Stimulated activated CD4-positive, alpha-beta T cell treated with anti-CD3 and anti-CD28 coated beads, TNF-alpha, amount 100 ng/mL, for 1 hour (primary cell): ENCODE measurements at places on chromosomes 5 and 9.

DNA sequence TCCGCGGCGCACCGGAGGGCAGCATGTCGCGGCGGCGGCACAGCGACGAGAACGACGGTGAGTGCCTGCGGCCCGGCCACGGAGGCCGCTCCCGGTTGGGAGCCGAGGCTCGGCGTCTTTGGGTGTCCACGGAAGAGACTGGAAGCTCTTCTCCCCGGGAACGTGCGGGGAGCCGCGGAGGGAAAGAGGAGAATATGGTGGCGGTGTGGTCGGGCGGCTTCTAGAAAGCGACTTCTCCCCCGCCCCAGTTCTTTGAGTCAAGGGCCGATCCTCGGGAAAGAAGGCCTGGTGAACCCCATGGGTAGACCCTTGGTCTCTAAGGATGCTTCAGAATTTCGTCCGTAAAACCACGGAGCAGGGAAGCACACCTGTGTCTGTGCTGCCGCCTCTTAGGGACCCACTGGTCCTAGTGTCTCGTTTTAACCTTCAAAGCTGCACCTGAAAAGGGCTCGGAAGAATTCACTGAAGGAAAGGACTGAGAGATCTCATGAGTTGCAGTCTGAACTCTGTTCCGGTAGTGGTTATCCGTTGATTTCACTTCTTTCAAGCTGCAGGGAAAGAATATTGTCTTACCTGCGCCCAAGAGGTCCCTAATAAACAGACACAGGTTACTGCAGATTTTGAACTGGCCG, 354 bp downstream of the NCBP1 start:
- DNase-seq: no peak

DNA sequence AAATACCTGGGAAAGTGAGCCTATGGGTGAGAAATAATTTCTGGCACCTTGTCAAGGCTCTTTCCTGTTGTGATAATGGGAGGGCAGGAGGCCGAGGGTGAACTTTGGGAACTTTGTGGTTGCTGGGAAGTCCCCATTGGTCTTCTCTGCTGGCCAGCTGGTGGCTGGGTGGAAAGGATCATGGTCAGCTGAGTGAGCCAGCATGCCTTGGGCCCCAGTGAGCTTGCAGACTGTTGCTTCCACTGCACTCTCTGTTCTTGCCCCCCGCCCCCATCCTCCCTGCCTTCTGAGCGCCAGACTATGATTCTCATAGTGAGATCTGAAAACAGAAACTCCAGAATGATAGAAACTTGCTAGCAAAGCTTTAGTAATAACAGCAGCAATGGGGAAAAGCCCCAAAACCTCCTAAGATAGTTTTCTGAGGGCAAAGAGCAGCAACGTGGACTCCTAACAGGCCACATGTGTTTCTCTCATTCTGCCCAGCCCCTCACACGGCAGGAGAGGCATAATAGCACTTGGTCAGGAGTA, 139.2 kb upstream of the SMARCA2 start:
- no peak for DNase-seq

- no peak for DNase-seq
Measured at GRCh38 chr5:140114341-140115185, 654 bp downstream of the PURA start.

GRCh38 chr5:122101636-122102285, 23.7 kb upstream of the LOX start:
- no peak for DNase-seq

DNA sequence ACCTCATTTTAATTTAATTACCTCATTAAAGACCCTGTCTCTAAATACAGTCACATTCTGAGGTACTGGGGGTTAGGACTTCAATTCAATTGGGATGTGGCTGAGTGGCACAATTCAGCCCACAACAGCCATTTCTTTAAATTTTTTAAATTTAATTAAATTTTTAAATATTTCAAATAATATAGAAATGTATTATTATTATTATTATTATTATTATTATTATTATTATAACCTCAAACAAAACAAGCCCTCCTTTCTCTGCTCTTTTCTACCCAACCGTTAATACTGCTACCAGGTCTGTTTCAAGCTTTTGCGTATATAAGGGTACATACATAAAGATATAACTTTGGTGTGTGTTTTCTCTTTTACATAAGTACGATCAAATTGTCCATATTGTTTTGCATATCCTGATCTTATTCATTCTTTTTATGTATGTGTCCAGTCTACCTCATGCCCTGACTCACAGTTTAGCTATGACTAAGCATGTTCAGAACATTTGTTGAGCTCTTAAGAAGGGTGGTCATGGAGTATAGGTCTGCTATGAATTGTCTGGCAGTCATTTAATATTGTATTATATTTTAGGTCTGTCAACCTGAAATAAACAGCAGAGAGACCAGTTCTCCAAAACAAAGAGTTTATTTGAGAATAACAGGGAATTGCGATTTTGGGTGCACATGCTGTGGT, 16.1 kb upstream of the RAB14 start:
- no peak for DNase-seq

- no peak for DNase-seq
Measured at GRCh38 chr5:62256161-62257019, 49.6 kb upstream of the KIF2A start.

DNA sequence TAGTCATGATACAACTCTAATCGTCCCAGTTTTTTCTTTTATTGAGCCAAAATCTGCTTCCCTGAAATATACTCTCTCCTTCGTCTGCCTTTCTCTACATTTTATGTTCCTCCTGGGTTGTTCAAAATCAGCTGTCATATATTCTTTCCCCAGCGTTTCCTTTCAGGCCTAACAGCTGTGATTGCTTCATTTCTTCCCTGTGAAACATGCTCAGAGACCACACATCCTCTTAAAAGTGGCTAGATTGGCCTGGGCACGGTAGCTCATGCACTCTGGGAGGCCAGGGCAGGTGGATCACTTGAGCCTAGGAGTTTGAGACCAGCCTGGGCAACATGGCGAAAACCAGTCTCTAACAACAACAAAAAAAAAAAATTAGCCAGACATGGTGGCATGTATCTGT, 25.1 kb downstream of the NFX1 start:
- no peak for DNase-seq

DNA sequence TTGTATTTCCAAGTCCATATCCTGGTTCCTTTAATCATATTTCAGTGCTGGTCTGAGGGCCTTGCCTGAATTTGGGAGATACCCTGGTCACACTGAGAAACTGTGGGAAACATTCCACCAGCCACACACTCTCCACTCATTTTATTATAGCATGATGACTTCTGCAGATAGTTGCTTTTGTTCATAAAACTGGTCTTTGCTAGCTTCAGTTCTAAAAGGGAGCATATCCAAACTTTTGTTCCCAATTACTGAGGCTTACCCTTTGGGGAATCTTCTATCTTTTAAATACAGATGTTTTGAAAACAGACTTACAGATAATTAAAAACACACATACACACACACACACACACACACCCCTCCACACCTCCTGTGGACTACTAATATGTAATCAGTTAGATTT, 21.0 kb downstream of the DMGDH start:
- no peak for DNase-seq

GRCh38 chr5:130514984-130515690, 610.9 kb downstream of the CHSY3 start:
- DNase-seq: no peak

GRCh38 chr9:15889555-15889954, 336.7 kb downstream of the CCDC171 start:
- no peak for DNase-seq

DNA sequence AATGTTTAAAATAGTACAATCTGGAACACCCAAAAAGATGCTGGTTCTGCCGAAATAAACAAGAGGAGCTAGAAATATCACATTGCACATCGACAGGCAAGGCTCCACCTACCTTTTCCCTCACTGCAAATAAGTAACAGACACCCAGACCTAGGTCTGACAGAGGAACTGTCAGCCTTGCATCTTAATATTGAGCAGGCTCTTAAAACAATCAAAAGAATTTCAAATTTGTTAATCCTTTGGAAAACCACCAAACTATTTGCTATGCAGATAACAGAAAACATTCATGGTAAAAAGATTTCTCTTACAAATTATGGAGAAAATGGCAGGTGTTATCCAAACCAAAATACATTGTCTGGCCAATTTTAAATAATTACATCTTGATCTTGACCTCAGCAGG, 71.3 kb downstream of the FRMD3 start:
- DNase-seq: no peak

DNA sequence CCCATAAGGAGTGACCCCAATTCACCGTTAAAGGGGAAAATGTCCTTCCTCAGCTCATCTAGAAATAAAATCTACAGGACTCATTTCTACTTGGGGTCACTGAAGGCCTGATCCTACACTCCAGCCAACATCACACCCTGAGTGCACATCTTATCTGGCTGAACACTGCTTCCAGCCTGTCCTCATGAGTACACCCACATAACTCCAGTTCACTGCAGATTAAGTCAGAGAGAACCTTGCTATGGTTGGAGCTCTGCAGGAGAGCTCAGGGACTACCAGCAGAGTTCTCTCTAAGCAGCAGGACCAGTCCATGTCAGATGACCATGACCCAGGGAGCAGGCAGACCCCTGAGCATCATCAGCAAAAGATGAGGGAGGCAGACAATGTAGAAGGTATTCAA, 126.9 kb upstream of the MAP3K1 start:
- DNase-seq: no peak

- no peak for DNase-seq
Measured at GRCh38 chr5:93887678-93888077, 146.3 kb upstream of the POU5F2 start.

GRCh38 chr5:107449369-107449768, 221.4 kb downstream of the EFNA5 start:
- DNase-seq: no peak

DNA sequence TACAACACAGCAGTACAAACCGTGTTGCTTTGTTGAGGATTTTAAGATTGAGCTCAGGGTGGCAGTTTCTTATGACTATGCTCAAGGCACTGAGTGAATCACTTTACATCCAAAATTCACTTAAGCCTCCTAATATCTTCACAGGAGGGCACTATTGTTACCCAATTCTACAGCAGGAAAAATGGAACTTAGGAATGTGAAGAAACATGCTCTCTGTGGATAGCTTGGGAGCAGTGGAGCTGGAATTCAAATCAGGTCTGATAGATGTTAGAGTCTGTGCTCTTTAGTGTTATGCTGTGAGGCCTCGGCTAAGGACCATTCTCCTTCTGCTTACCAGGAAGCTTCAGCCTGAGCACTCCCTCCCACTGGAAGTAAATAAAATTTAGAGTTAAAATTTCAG, 18.7 kb upstream of the HMHB1 start:
- DNase-seq: no peak

DNA sequence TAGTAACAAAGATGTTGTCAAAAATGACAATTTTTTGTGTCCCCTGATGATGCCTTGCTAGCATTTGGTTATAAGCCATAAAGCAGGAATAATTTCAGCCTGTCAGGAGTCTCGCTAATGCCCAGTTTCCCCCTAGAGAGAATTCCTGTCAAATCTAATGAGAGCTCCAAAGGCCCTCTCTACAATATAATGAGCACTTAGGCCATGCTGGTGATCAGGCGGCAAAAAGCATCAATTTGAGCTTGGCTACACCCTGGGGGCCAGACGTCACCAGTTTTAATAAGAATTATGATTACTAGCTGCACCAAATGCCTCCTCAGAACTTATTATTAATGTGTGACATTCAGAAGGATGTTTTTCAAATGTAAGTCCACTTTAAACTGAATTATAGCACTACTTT, 6.1 kb downstream of the TLE1 start:
- DNase-seq: no peak

DNA sequence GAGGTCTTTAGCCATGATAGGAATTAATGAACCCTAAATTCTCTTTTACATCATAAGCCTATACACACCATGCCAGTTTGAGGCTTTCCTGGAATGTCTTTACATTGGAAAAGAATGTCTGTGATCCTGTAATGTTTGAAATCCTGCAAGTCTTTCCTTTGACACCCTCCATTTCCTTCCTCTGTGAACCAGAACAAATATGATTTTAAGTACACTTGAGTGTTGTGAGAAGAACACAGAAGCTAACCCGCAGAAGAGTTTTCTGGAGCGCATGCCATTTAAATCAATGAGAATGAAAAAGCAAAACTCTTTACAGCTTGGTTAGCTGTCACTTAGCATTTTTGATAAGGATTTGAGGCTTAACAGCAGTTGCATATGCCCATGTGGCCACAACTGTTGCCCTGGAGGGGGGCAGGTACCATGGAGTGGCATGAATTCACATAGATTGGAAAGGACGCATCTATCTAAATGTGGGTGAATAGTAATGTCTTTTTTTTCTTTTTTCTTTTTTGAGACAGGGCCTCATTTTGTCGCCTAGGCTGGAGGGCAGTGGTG, 372.6 kb downstream of the KDM4C start:
- no peak for DNase-seq

DNA sequence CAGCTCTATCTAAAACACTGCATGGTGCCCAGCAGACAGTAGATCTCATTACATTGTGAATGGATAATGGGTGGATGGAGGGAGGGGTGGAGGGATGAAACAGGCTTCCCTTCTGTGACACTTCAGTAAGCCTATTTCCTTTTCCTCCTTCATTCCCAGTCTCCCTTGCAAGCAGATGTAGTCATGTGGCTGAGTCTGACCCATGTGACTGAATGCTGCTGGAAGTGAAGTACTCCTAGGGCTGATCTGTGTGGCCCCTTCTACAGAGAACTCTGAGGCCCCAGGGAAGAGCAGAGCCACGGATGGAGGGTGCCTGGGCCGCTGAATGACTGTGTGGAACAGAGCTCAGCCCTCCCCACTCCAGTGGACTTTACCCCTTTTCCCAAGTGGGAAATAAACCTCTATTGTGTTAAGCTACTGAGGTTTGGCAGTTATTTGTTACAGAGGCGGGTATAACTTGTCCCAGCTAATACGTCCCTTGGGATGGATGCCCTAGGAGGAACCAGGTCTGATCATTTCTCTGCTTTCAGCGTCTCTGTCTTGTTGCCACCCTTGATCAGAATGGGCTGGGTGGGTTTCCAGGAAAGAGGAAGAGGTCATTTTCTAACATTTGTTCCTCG, 176.1 kb upstream of the MVB12B start:
- DNase-seq: no peak

- DNase-seq: no peak
Measured at GRCh38 chr9:128020692-128021091, 39.9 kb upstream of the EEIG1 start.

DNA sequence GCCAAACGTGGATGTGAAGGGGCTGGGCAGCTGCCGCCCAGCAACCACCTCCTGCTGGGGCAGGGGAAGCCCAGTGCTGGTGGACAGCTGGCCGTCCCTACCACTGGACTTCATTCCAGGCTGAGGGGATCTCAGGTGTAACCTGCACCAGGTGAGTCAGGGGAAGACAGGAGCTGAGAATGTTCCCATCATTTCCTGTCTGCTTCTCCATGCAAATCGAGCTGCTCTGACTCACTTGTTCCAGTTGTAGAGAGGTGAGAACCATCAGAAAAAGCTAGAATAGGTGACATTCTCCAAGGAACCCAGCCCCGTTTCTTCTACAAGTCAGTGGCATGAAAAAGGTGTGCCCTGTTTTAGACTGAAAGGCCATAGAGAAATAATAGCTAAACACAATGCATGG, 21.8 kb upstream of the BARX1 start:
- no peak for DNase-seq

DNA sequence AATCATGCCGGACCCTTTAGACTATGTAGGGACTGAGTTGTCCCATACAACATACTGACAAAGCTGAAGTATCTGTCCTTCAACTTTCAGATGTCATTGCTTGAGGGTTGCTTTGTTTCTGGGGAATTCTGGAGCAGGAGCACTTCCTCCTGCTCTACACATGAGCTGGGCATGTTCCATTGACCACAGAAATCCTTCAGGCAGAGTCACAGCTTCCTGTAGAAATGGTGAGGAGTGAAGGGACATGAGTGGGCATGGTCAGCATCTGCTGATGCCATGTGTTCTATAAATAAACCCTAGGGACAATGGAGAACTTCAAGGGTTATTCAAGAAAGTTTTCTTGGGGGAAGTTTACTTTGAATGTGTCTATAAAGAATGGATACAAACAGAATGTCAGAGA, 296.6 kb upstream of the FBXL7 start:
- DNase-seq: no peak
